ENCODE measurements at places on chromosomes 1 and 21.

GRCh38 chr1:26284597-26285347, 4.9 kb downstream of the SH3BGRL3 start:
- DNase-seq: peak; percentile 96

GRCh38 chr21:44593598-44594405, 1.5 kb upstream of the KRTAP10-6 start:
- DNase-seq: no peak

DNA sequence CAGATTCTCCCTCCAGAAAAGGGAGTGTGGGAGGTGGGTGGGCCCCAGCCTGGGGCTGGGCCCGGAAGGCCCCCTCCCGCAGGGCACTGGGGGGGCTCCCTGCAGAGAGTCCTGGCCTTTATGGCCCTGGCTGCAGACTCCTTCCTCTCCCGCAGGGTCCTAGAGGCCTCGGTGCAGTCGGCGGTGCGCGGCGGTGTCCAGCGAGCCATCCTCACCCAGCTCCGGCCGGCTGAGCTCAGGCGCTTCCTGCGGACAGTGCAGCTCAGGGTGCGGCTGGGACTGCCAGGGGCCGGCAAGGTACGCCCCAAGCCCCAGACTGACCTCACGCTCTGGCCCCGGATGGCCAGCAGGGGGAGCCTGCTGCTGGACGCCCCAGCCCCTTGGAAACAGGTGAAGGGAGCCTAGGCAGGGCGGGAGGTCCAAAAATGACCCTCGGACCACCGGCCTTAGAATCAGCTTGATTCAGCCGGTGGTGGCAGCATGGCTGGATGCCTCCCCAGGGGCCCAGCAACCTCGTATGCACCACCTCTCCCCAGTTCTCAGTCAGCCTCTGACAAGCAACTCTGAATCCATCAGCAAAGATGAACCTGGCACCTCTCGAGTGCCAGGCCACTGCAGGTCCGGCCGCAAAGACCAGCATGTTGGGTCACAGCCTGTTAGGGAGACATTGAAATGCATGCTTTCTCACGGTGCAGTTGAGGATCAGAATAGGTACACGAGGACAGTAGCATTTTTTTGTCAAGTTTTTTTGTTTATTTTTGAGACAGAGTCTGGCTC, 20.6 kb downstream of the MTHFR start:
- peak; percentile 53 for DNase-seq

GRCh38 chr1:40270152-40270834, 12.3 kb downstream of the ZMPSTE24 start:
- DNase-seq: peak; percentile 49

- DNase-seq: peak; percentile 40
Measured at GRCh38 chr1:106926803-106927582, 129.5 kb upstream of the PRMT6 start.

DNA sequence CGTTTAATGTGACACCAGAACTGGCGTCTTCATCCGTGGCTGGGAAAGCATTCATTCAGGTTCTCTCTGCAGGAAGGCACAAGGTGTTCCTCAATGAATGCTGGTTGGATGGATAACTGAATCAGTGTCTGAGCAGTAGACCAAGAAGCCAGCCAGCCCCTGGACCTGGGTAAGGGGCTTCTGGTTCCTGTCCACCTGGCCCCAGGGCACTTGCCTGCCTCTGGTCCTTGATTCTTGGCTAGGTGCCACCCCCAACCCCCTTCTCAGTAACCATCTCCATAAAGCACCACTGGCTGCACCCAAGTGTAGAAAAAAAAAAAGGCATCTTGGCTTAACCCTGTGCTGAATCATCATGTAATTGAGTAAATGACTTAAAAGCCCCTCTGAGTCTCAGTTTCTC, 59.1 kb downstream of the KCND3 start:
- DNase-seq: no peak

- DNase-seq: no peak
Measured at GRCh38 chr1:206068314-206068713, 15.3 kb downstream of the RHEX start.

DNA sequence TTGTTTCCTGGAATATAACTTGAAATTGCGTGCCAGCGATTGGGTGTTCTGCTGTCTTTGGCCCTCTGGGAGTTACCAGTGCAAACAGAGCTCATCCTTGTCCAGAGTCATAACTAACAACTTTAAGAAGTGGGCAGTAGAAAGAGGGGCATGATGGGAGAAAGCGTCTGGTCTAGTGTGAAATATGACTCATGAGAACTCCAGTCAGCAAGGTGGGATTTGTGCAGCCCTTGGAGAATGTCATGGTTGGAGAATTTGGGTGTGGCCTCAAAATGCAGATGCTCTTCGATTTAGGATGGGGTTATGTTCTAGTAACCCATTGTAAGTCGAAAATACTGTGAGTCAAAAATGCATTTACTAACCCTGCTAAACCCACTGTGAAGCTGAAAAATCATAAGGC, 12.9 kb downstream of the ATP1B1 start:
- peak; percentile 84 for DNase-seq

DNA sequence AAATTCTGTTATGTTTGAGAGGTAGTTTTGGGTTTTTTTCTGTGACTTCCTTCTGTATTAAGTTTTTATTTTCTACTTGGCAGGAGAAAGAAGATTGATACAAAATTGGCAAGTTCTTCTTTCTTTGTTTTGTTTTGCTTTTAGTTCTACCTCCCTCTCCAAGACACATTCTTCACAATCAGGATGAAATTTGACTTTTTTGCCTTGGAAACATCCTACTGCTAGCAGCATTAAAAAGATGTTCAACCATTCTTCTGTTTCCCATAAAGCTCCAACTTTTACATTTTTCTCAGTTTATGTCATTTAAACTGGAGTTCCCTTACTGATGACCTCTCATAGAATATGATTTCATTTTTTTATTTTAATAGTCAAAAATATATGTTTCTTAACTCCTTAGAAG, 234.8 kb downstream of the NCAM2 start:
- no peak for DNase-seq

GRCh38 chr1:198917226-198917625, 278.4 kb downstream of the PTPRC start:
- DNase-seq: peak; percentile 28

- peak; percentile 75 for DNase-seq
Measured at GRCh38 chr1:8941906-8942305, 3.8 kb upstream of the CA6 start.

GRCh38 chr1:16174886-16175598, 19.2 kb upstream of the EPHA2 start:
- no peak for DNase-seq

DNA sequence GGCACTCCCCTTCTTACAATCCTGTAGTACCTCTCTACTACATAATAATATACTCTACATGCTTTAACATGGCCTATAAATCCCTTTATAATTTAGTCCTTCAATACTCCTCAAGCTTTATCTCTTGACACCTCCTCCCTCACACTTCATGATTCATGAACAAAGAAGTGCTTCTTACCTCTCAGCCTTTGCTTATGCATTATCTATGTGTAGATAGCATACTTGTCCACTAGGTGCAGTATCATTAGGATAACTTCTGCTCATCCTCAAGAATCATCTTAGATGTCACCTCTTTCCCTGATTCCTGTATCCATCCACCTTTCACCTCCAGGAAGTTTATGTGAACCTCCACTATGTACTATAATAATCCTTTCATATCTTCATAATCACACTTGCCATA, 74.4 kb downstream of the COL24A1 start:
- peak; percentile 10 for DNase-seq

- no peak for DNase-seq
Measured at GRCh38 chr1:12482988-12483387, 135.0 kb downstream of the DHRS3 start.

Measured in fibroblast of mammary gland (primary cell).